Stimulated activated CD4-positive, alpha-beta T cell treated with anti-CD3 and anti-CD28 coated beads, Interleukin-2, amount 100 ng/mL, for 24 hours (primary cell): ENCODE measurements at places on chromosomes 11 and 22.

DNA sequence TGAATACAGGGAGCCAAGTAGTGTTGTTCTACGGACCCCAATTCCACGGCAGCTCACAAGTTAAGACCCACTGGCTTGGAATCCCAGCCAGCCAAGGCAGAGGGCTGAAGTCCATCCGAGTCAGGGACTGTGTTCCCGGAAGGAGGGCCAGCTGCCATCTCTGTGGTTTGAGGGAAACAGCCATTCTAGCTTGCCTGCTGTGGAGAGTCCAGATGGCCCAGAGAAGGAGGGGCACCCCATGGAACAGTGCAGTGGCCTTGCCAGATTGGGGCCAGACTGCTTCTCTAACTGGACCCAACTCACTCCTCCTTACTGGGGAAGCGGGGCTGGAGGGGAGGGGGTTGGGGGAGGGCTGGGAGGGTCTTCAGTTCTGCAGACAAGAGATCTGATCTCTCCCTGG, 156.4 kb downstream of the FAM181B start:
- no peak for DNase-seq

GRCh38 chr22:20661473-20661872, 112.4 kb upstream of the SERPIND1 start:
- DNase-seq = no peak

DNA sequence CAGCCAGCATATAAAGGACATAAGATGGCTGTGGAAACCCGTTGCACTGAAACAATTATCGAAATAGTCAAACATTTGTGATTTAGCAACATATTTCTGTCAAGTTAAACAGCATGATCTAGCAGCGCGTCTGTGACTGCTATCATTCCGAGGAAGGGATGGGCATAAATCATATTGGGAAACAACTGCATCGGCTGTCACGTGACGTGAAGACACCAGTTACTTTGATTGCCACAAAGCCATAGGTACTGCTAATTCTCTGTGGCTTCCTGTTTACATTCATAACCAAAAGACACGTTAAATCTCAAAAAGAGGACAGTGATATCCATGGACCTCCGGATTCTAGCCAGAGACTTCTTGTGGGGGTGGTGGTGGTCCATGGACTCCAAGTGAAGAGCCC, 87.8 kb downstream of the CACNA1I start:
- DNase-seq = no peak

DNA sequence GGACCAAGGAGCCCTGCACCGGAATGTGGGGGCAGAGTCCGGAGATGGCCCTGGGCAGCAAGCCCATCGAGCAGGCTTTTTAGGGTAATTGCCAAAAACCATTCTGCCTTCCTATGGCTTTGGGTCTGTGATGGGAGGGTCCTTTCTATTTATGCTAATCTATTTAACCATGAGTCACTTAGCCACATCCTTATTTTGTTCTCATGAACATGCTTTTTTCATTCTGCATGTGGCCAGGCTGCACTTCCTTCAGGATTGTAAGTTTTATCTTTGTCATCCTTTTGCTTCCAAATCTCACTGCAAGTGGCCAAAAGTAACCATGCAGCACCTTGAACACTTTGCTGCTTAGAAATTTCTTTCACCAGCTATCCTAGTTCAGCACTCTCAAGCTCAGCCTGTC, 88.3 kb downstream of the EFCAB6 start:
- DNase-seq = no peak

DNA sequence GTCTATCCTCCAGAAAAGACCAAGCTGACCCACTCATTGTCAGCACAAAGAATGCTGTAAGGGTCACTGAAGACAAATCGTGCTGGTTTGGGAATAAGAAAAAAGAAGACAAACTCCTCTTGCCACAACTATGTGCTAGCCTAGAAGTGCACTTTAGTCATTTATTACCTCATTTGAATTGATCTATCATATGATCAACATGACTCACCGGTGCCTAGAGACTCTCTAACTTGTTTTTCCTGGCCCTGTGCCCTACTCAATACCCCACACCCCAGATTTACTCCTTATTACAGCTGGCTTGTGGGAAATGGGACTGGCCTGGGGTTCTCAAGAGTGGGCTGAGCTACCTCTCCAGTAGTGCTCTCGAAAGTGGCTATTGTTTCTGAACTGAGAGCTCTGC, 35.9 kb upstream of the HORMAD2 start:
- no peak for DNase-seq
